ENCODE measurements at places on chromosomes 11 and 22. TPM values are rescaled to one million over a fixed set of nuclear protein-coding genes. Genes with fewer than 3 reads are reported as not detected.

- H3K36me3 ChIP-seq: peaks cover 8% of the 10 kb centered on the region
- DNase-seq: no peak
- peaks cover 32% of the 10 kb centered on the region for H3K4me1 ChIP-seq
- peak overlapping the region; percentile 97 for H3K4me3 ChIP-seq
- peak overlapping the region; percentile 99 for H3K27ac ChIP-seq
These were observed 841 bp upstream of the EIF4G2 start for GRCh38 chr11:10809373-10810160.

DNA sequence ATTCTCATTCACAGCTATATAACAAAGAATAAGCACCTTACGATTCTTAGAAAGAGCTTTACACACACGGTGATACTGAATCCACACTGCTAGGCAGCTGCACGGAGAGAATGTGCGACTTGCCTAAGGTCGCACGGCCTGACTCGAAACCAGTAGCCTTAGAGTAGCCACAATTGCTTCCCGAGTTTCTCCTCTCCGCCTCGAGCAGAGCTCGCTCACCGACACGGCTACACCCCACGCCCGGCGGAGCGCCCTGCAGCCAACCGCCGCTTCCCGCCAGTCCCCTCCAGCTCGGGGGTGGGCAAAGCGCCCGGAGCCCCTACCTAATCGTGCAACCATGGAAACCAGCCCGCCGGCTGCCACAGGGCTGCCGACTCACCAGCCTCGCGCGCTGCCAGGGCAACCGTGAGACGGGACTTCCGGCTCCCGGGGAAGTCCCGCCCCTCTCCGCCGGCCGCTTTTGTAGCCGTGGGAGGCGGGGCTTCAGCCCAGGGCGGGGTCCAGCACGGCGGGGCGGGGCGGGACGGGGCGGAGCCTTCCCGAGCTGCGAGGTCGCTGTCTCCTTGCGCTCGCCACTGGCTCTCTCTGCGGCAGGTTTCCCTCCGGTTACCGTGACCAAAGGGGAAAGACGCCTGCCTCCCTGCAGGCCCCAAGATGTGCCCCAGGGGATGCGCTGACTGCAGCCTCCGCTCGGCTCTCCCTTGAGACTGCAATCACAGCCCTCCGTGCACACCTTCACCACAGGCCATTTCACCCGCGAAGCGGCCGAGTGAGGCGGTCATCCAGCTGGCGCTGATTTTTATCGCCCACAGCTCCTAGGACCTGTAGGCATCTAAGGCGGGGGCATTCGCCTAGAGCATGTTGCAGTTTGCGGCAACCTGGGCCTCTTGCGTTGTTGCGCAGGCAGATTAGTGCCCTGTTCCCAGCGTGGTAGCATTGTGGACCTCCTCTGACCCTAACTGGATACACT is 1.1 kb downstream of the BSCL2 start:
- peaks cover 47% of the 10 kb centered on the region for H3K4me1 ChIP-seq
- peak overlapping the region; percentile 83 for H3K27ac ChIP-seq
- no peaks in the 10 kb centered on the region for H3K36me3 ChIP-seq
- H3K27me3 ChIP-seq: no peaks in the 10 kb centered on the region
- DNase-seq: peak; percentile 96
- peak overlapping the region; percentile 85 for H3K4me3 ChIP-seq

TRIM51 gene
- total RNA-seq: not detected

RASD2 gene
- 3.5 TPM for total RNA-seq

DNA sequence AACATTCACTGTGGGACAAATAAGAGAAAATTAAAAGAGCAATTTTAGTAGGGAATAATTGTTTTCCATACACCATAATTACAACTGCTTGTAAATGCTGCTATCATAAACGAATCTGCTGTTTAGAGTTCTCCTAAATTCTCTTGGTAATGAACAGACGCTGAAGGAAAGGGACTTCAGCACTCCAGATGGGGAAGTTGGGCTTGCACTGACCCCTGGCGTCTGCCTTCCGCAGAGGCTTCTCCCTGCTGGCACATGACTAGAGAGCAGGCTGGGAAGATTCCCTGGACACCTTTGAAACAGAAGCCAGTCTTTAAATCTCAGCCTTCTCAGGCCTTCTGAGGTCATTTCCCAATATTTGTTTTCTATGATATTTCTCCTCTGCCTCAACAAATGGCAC is 84.1 kb downstream of the NXPE2 start:
- peak; percentile 60 for DNase-seq
- H3K4me3 ChIP-seq: no peak overlapping the region
- no peak overlapping the region for H3K27ac ChIP-seq
- H3K36me3 ChIP-seq: no peaks in the 10 kb centered on the region
- no peaks in the 10 kb centered on the region for H3K27me3 ChIP-seq
- no peaks in the 10 kb centered on the region for H3K4me1 ChIP-seq

DNA sequence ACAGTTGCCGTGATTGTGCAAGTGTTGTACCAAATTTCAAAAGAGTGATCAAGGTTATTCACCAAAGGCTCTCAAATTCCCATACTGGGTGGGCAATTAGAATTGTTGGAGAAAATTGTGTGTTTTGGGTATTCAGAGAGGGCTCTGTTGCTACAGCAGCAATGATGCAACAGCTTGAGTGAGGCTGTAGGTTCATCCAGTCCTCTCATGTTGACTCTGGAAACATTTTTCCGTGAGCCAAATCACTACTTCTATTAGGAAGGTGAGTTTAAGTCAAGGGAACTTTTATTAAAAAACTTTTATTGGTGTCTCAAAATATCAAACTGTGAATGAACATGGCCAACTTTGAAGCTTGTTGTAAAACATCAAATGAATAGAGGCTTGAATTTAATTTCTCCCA is 116.5 kb downstream of the CD44 start:
- H3K36me3 ChIP-seq: no peaks in the 10 kb centered on the region
- no peak overlapping the region for H3K27ac ChIP-seq
- no peak overlapping the region for H3K4me3 ChIP-seq
- no peaks in the 10 kb centered on the region for H3K27me3 ChIP-seq
- no peak for DNase-seq

DNA sequence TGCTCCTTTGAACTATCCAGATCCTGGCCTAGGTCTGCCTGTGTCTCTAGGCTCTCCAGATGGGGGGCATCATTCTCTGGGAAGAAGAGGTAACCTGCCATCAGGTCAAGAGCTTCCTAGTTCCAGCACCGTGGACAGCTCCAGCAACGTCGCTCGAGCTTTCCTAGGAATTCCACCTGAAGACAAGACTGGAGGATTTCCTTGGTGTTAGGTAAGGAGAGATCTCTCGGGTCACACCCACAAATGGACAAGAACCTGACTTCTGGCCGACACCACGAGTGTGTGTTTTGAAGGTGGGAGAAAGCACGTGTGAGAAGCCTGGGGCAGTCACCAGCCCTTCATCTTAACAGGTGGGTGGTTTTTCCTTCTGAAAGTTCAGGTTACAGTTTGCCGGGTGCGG is 1.2 kb downstream of the PRG3 start:
- peaks cover 4% of the 10 kb centered on the region for H3K27me3 ChIP-seq
- no peaks in the 10 kb centered on the region for H3K36me3 ChIP-seq
- DNase-seq: no peak
- H3K4me1 ChIP-seq: no peaks in the 10 kb centered on the region

GRCh38 chr11:110878513-110878912 is 166.3 kb upstream of the ARHGAP20 start:
- H3K27ac ChIP-seq: no peak overlapping the region
- no peaks in the 10 kb centered on the region for H3K27me3 ChIP-seq
- no peak overlapping the region for H3K4me3 ChIP-seq
- no peaks in the 10 kb centered on the region for H3K36me3 ChIP-seq
- DNase-seq: no peak

DNA sequence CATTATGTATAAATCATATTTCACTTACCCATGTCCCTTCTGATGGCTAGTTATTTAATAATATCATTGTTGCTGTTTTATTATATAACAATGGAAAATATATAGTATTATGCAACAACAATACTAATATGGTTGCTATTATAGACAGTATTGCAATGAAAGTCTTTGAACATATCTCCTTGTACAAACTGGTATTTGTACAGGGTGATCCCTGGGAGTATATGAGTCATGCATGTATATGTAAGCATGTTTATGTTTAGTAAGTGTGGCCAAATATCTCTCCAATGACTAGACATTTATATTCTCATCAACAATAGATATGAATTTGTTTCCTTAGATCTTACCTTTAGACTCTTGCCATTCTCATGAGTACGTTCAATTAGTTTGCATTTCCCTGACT is 55.9 kb downstream of the KCNC1 start:
- H3K4me1 ChIP-seq: peaks cover 2% of the 10 kb centered on the region
- H3K27ac ChIP-seq: no peak overlapping the region
- no peak for DNase-seq
- H3K27me3 ChIP-seq: no peaks in the 10 kb centered on the region

ISX gene
- total RNA-seq: not detected

DNA sequence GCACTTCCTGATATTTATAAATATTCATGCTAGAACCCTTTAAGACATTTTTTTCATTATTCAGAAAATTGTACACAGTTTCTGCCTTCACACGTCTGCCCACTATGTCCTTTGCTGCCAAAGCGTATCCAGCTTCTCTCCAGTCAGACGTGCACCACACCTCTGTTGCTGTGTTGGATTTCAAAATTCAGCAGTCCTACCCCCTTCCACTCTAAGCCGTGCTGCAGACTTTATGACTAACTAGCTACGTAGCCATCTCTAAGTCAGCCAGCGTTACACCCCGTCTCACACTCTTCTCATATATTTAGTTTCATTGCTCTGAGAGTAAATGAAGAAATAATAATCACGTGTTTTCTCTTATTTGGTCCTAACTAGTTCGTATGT is 28.2 kb upstream of the OPCML start:
- no peaks in the 10 kb centered on the region for H3K36me3 ChIP-seq
- no peak overlapping the region for H3K4me3 ChIP-seq
- H3K27me3 ChIP-seq: peaks cover 18% of the 10 kb centered on the region
- no peaks in the 10 kb centered on the region for H3K4me1 ChIP-seq
- H3K27ac ChIP-seq: no peak overlapping the region

DNA sequence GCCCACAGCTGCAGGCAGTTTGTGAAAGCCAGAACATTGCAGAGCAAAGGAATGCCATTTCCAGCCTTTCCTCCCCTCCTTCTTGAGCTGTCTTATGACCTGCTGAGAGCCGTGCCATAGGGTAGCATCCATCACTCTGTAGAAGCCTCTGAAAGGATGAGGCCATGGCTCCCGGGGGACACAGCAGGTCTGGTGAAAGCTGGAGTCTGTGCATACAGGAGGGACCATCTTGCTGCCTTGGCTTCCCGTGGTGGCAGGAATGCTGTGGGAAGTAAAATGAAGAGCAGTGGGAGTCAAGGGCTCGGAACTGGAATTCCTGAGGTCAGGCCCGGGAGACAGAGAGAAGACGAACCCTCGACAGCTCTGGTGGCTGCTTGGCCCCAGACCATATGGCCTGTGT is 30.9 kb downstream of the ANO1 start:
- peak overlapping the region; percentile 63 for H3K27ac ChIP-seq
- H3K4me1 ChIP-seq: peaks cover 11% of the 10 kb centered on the region
- no peaks in the 10 kb centered on the region for H3K36me3 ChIP-seq
- no peak overlapping the region for H3K4me3 ChIP-seq
- no peak for DNase-seq

DNA sequence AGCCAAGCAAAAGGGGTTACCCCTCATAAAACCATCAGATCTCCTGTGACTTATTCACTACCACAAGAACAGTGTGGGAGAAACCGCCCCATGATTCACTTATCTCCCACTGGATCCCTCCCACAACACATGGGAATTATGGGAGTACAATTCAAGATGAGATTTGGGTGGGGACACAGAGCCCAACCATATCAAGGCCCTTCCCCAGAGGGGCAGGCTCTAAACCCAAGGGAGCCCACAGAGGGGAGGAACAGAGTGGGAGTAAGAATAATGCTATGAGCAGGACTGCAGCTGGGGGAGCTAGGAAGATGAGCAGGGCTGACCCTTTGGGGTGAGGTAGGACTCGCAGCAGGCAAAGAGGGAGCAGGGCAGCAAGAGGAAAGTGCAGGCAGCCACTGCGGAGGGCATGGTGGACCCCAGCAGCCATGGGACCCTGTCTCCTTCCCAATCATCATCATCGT is 59.3 kb downstream of the CD82 start:
- no peaks in the 10 kb centered on the region for H3K27me3 ChIP-seq
- H3K36me3 ChIP-seq: no peaks in the 10 kb centered on the region
- no peak for DNase-seq
- H3K4me1 ChIP-seq: peaks cover 17% of the 10 kb centered on the region
- no peak overlapping the region for H3K4me3 ChIP-seq
